Stimulated activated CD8-positive, alpha-beta memory T cell treated with anti-CD3 and anti-CD28 coated beads, Interleukin-4, amount 100 ng/mL, for 4 hours (primary cell): ENCODE measurements at places on chromosomes 16 and 17.

DNA sequence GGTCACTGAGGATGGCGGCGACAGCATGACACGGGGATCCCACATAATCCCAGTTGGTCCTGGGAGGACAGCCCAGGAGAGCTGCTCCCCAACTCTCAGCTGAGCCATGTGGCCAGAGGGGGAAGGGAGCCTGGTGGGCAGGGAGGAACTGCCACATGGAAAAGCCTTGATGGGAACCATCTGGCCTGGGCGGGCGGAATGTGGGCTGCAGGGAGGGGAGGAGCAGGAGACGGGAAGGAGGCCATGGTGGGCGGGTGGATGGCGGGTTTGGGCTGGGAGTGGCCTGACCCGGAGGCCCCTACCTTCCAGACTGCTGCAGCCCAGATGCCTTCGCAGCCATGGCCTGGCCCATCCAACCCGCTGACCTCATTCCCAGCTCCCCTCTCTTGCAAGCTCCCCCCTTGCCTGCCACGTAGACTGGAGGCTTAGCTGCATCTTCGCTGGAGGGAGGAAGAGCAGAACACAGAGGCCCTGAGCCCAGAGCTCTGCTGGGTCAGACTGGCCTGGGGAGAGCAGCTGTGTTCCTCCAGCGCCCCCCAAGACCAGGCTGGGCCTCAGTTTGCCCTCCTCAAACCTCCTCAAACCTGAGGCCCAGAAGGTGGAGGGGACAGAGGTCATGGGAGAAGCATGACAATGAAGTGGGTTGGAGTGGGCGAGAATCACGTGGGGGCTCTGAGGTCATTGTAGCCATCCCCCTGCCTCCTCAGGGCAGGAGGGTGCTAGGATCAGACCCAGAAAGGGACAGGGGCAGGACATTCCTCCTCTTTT is 8.2 kb upstream of the COL1A1 start:
- DNase-seq: no peak

DNA sequence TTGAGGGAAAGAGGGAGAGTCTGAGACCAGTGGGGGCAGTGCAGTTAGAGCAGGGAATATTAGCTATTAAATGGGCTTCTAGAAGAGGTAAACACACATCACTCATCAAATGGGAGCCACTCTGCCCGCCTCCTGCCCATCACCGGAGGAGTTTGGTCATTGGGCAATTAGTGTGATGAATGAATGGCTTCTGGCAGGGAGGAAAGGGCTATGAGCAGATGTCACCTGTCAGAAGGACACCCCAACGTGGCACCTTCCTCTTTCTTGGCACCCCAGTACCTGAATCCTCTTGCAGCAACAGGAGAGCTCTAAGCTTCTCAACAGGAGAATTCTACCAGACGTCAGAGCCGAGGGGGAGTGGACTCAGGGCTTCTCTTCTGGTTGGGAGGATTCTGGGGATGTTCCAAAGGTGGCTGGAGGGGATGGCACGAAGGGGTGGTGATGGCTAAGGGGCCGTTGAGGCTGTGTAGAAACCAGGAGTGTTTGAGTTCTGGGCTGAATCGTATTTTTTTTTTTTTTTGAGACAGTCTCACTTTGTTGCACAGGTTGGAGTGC is 11.0 kb downstream of the C1QTNF1 start:
- no peak for DNase-seq

DNA sequence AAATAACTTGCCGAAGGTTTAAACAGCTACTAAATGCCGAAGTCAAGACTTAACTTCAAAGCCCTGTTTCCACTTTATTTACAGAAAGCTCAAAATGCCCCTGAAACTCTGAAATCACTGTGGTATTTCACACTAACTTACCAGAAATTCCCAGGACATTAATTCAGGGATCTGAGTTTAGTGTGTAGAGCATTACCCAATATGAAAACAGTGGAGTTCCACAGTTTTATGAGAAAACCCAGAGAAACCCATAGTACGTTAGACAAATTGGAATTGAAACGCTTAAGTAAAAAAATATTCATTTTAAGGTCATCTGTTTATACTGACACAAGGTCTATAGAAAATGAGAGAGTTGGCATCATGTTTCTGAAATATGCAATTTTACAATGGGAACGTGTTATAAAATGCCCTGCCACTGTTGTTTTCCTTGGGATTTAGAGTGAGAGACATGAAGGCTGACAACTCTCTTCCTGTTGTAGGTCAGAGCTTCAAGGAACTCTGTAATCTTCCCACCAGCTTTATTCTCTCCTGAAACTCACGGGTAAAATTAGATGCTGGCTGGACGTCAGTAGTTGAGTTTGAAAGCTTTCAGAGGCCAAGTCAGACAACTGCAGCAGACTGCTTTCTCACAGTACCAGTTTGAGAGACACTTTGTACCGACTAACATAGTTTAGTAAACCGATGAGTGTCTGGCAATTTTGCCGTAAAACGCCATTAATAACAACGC is 139.4 kb upstream of the TBX2 start:
- DNase-seq: no peak

DNA sequence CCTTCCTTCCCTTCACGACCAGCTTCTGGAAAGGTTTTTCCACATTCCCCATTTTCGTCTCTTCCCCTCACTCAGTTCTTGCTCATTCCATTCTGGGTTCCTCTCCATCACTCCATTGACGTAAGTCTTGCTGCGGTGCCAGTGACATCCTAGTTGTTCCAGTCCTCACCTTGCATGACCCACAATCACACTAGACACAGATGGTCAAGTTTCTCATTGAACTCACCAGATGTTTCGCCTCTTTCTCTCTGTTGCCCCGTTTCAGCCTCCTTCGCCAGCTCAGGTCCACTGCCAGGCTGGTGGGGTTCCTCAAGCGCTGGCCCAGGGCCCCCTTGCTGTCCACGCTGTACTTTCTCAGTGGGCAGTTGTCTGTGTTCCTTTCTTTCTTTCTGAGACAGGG is 43.4 kb downstream of the CCDC42 start:
- DNase-seq: no peak

DNA sequence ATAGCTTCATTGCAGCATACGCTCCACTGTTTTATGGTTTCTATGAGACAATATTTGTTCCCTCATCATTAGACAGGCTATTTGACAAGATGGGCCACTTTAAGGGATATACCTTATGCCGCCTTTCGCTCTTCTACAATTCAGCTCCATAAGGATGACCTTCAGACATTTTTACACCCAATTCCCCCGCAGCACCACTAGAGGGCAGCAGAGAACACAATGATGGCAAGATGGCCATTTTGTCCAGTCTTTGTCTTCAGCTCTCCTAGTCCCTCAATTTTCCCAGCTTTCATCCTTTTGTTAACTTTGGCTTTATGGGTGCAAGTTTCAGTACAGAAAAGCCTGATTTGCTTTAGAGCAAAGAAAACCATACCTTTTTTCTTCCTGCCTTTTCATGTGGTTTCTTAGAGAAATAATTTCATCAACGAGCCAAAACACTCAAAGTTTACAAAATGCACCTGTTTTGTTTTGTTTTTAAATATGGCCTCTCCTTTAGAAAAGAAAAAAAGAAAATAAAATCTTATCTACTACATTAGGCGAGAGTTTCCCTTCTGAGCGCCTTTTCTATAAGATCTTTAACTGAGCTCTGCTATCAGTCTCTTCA is 355.3 kb downstream of the TOX3 start:
- DNase-seq: peak; percentile 7

GRCh38 chr16:27230562-27231001 is 27.3 kb downstream of the KDM8 start:
- peak; percentile 33 for DNase-seq

GRCh38 chr17:34275881-34276280 is 5.9 kb downstream of the CCL7 start:
- no peak for DNase-seq

DNA sequence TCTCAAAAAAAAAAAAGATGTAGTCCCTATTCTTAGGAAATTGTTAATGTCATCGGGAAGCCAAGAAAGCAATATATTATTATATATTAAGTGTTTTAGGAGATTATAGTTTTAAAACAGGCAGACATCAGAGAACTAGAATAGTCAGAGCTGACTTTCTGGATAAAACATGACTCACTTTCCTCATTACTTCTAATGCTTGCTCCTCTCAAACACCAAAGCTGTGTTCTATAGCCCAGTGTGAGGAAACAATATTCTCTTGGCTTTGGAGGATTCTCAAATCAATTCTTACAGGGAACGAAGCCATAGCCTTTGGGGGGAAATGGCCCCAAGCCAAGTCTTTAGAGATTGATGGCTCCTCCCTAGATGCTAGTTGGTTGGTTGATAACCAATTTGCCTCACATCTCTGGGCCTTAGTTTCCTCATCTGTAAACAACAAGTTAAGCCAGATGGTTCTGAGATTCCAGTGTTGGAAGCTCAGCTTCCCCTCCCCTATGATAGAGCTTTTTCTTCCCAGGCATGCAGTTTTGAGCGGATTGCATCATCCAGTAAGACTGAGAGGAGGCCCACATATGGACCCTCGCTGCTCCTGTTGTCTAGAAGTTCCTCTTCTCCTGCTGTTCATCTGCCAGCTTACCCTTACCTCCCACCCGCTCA is 12.4 kb downstream of the NMT1 start:
- DNase-seq: no peak

- no peak for DNase-seq
Measured at GRCh38 chr17:58507123-58507634, 7.3 kb downstream of the MTMR4 start.

DNA sequence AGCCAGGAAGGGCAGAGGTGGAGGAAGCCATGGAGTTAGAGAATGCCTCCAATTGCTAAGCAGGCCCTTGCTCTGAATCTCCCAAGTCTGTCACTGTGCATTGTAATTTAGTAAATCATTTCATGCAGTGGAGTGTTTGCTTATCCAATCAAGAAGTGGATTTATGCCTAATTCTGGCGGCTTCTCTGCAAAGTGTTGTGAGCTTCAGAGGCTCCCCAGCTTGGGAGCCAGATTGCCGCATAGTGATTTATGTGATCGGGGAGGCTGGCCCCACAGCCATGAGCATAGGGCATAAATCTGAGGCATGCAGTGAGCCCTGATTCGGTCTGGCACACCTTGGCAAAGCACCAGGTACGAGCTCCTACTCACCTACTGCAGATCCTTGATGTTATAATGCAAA is 520.8 kb downstream of the HS3ST4 start:
- no peak for DNase-seq

DNA sequence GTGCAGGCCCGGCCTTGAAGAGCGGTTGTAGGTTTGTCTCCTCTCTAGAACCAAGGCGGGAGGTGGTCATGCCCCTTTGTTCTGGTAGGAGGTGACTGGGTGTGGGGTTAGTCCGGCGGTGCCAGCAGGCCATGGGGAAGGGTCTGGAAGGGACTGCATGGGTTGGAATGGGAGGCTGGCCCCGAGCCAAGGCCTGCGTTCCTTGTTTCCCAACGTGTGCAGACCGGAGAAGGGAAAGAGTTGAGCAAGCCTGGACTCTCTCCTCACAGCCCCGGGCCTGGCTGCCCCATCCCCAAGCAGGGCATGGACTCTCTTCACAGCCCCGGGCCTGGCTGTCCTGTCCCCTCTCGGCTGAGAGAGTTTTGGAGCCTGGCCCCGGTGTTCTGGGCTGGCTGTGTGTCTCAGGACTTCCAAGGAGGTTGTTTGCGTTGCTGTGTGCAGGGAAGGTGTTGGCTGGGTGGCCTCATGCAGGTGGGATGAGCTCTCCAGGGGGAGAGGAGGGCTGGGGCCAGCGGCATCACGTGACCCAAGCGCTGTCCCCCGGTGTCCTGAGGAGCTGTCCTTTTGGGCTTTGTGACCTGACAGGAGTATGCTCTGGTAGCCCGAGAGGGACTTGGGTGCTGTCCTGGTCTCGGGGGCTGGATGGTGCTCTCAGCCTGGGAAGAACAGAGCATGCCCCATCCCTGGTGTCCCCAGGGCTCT is 2.6 kb downstream of the CACNA1H start:
- DNase-seq: no peak

DNA sequence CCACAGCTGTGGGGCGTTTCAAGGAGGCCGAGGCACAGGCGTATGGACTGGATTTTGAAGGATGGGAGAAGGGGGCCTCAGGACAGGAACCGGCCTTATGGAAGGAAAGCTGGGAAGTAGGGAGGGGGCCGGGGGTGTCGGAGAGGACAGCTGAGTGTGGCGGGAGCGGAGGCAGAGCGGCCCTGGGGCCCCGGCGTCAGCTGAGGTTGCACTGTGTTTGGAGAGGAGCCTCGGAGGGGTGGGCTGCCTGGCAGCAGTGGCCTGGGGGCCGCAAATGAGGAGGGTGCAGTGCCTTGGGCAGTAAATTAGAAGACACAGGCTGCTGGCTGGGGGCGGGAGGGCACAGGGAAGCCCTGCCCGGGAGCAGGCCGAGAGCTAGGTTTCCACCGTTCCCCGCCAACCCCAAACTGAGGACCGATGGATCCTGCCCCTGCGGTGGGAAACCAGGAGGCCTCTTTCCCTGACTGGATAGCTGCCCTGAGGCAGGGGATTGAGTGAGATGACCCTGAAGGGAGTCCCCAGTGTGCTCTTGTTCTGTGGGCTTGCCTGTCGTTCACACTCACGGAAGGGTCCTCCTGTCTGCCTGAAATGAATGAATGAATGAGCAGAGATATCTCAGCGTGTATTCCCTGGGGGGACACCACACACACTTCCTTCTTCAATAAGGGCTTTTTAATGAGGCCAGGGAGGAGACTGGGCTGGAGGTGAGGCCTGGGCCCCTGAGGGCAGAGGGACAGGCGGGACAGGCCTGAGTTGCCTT is 18.4 kb downstream of the FOXJ1 start:
- no peak for DNase-seq

DNA sequence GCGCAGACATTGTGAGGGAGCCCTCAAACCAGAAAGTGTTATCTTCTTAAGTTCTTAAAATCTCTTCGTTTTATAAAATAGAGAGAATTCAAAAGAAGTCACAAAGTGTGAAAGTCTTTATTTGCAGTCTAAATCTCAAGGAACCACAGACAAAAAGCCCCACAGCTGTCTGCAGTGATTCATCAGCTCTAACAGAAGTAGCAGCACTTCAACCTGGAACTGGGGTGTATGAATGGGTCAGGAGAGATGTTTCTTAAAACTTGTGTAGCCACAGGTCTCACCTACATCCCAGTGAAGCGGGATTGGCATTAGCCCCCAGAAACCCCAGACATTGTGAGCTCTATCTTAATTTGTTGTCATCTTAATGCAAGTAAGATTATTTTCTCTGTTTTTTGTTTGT is 61.1 kb downstream of the CDYL2 start:
- DNase-seq: no peak

DNA sequence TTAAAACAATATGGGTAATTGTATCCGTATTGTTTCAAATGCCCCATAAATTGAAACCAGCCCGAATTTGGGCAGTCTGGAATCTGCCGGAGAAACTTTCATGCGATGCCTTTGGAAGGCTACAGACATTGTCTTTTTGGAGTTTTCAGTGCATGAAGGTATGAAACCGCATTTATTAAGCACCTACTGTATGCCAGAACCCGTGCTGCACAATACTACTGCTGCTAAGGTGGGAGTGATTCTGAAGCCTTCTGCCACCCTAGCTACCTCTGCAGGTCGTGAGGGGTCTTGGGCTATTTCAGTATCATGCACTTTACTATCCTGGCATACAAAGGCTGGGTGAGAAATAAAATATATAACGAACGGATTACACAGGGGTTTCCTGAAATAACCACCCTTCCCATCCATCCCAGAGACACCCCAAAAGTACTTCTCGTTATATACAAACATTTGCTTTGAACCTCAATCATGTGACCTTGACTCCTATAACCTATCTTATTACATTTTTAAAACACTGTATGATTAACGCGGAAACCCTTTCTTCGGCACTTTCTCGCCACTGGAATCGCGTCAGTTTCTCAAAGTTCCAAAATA is 1.0 kb upstream of the MSI2 start:
- DNase-seq: no peak
